ENCODE measurements at places on chromosomes 12 and 14.

DNA sequence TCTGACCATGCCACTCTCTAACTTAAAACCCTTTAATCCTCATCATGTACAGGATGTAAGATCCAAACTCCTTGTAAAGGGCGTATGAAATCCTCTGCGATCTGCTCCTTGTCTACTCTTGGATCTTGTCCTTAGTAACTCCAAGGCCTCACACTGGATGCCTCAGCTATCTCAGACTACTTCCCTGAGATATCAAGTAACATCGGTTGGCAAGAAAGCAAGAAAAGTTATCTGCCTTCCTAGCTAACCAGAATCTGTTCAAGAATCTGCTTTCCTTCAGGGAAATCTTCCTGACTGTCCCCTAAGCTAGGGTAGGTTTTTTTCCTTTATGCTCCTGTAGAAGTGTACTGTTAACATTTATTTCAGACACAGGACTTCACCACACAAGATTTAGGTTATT is 82.6 kb downstream of the TAOK3 start:
- DNase-seq, result no peak

DNA sequence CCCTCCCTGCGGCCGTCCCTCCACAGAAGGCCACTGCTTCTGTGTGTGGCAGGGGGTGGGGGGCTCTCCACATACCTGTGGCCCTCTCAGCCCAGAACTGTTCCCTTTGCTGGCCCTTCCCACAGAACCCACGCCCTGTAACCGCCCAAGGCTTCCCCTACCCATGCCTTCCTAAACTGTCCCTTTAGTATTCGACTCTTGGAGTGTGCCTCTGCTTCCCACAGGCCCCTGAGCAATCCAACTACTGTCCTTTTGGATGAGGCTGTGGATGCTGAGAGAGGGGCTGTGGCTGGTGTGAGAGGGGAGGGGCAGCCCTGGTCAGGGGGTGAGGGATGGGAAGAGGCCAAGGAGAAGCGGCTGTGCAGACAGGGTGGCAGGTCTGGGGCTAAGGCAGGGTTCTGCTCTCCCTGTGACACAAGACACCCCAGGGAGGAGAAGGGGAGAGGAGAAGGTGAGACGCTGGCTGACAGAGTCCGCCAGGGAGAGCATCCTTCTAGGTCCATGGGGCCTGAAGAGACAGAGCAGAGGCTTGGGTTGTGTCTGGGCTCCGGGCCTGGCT is 46.0 kb downstream of the DLK1 start:
- DNase-seq, result no peak

- no peak for DNase-seq
Observed at GRCh38 chr12:120474616-120474960, 5.0 kb upstream of the SRSF9 start.

DNA sequence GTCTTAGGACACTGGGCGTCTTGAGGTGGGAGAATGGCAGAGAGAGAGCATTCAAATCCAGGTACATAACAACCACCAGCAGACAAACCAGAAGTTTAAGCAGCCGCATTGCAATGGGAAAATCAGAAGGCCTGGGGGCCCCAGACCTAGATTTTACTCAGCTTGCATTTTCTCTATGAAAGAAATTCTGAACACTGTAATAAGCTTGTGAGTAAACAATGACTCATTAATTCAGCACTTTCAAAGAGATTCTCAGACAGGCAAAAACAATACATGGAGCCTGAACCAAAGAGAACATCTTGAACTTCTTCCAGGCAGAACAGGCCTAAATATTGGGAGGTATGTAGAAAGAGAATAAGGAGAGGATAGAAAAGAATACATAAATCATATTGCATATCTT is 69.8 kb upstream of the IFNG-AS1 start:
- DNase-seq, result no peak

GRCh38 chr12:115521771-115522409 is 755.6 kb downstream of the MED13L start:
- DNase-seq, result no peak

DNA sequence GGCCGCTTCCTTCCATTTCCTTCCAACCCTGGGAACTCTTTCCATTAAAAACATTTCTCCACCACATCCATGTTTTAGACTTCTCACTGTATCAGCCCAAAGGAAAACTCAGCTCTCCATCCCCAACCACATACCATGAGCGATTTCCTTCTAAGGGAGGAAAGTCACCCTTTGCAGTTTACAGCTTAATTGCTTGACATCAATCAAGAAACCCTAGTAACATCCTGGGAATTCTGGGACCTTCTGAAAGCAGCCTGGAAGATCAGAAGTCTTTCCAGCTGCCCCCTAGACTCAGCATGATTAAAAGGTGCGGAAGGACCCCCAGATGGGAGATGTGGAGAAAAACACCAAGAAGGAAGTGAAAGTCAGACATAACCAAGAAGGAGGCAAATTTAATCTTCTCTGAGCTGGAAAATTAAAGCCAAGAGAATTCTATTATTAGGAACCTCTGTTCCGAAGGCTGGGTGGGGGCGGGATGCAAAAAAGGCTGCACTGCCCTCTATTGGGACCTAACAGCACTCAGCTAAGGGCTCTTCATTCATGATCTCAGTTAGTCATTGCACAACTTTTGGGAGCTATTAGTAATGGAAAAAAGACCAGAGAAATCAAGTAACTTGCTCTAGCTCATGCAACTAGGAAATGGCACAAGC is 73.3 kb upstream of the PLXNC1 start:
- DNase-seq, result no peak

All from activated CD4-positive, alpha-beta T cell treated with anti-CD3 and anti-CD28 coated beads, Interleukin-2, amount 50 U/mL, for 48 hours (primary cell).